Peyer's patch (tissue), 4 donors: ENCODE measurements at places on chromosomes 7 and 10.
A peak's percentile ranks its signal among the peaks of the same experiment; 100 is the strongest.

DNA sequence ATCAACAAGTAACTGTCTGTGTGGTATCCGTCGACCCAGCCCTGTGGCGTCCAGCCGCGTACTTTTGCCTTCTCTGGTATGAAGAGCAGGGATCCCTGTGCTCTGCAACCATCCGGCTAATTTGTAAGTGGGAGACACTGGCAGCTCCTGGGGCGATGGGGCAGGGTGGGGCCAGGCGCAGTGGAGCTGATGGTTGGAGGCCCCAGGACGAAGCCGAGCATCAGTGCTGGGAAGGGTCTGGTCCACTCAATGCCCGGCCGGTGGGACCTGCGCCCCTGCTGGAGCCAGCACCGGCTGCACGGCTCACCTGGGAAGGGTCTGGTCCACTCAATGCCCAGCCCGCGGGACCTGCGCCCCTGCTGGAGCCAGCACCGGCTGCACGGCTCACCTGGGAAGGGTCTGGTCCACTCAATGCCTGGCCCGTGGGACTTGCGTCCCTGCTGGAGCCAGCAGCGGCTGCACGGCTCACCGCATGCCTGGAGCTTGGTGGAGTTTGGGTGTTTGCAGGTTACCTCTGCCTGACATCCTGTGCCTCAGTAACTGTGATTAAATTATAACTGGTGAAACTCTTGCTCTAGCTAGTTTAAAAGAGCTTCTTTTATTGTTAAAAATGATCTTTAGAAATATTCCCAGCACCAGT, 96.1 kb downstream of the NKX6-2 start:
- DNase-seq, result peak; percentile 31

DNA sequence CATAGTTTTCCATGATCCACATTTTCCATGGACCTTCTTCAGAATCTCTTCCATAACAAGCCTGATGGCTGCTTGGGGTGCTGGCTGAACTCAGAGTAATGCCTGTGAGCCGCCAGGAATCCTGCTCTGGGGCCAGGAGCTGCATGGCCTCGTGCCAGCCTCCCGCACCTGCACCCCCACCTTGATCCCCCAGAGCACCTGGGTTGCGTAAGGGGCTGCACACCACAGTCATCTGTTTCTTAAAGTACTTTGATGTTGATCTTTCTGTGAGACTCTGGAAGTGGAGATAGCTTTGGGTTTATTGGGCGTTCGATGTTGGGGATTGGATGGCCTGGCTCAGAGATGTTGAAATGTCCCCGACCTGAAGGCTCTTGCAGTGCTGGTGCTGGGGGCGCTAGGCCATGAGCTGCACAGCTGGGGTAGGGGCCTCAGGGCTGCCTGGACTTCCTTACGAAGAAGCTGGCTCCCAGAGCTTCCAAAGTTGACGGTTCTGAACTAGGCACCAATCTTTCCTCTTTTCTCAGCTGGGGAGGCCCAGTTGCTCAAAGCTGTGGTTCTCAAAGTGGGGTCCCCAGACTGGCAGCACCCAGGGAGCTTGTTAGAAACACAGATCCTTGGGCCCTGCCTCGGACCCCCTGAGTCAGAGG, 534.0 kb downstream of the DNAJB6 start:
- no peak for DNase-seq

- DNase-seq, result no peak
These were observed 292.4 kb upstream of the KLF14 start for GRCh38 chr7:131026297-131027000.

- DNase-seq, result no peak
These were observed 59.4 kb downstream of the TPK1 start for GRCh38 chr7:144776447-144776846.

DNA sequence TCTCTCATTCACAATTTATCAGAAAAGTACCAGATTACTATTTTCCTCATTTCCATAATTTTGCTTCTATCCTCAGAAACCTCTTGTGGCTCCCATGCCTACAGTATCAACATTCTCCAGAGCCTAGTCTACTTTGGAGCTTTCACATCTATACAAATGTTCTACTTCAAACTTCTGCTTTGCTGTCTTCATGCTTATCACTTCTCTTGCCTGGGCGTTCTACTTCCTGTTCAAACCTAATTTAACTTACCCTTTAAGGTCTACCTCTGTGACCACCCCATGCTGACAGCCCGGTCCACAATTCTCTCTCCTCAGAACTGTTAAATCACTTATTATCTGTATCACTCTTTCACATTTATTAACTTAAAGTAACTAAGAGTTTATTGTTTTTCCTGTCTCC, 6.1 kb upstream of the PTPN12 start:
- DNase-seq, result no peak

DNA sequence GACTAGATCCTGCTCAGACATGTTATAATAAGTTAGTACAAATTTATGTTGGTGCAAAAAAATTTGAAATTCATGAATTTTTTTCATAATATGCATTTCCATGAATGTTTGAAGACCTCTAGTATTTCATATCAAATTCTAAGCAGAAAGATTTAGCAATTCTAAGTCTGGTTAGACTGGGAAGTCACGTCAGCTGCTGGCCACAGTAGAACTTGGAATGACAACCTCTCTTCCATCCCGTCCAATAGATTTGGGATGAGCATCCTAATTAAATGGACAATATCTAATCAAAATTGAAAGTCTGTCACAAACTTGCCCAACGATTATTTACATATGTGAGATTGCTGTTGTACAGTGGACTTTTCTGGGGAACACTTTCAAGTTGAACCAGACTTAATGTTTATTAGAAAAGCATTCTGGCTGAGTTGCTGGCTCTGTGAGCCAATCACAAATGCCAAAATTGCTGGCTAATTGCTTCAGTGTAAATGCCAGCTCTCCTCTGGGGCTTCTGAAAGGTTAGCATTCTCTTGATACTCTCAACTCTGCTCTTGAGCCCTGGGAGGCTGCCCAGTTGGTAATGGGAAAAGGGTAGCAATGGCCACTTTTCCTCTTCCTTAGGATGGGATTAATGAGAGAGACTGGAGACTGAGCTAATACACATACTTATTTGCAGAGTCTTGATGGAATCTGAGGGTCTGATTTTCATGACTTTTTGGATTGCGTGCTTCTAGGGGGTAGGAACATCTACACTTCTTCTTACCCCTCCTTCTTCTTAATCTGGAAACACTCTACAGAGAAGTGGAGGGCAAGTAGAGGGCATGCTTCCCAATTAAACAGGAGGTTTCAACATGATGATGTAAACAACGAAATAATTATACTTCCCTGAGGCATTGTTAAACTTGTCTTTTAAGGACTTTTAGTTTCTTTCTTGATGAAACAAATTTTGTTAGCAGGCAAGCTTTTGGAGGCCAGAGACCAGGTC, 253.5 kb downstream of the BAMBI start:
- no peak for DNase-seq

GRCh38 chr10:109029870-109030269, 893.4 kb downstream of the XPNPEP1 start:
- DNase-seq, result no peak

DNA sequence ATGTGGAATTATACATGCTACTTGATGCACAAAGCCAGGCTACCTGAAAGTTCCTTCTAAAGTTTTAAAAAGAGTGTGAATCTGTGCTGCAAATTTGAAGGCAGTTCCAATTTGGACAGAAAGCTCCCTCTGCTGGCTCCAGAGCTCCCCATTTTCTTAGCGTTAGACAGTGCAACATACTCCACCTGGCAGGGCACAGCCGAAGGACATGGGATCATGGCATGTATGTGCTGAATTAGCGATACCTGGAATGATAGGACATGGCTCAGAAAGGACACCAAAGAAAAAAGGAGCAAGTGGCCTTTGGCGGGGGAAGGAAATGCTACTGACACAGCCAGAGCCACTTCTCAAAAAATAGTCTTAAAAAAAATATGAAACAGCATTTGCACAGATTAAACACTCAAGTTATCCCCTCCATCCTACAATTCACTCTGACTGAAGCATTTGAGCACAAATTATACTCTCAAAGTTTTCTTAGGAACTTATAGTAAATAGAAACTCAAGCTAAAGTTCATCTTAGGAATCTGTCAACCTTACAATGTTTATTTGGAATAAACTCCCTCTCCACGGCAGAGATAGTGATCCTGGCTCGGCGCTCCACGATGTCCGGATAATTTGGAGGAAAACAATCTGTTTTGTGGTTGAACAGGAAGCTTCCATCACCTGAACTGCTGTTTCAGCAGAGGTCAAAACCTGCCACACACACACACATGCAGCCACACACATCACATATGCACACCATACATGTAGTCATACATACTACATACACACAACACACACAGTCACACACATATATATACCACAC, 80.0 kb downstream of the C7orf25 start:
- DNase-seq, result no peak

DNA sequence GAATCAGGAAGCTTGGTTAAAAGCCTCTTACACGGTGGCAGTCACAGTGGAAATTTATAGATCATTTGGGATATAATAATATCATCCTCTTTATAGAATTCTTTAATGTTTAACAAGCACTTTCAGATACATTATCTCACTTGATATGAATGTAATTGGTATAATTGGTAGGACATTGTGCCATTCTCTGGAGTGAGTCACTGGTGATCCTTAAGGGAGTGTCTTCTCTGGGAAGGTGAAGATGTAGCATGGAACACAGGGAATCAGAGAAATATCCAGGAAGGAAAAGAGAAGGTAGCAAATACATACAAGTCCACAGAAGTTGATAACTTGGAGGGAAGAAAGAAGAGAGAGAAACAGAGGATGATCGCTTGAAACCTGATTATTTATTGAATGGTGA, 9.8 kb downstream of the PTPRZ1 start:
- no peak for DNase-seq

DNA sequence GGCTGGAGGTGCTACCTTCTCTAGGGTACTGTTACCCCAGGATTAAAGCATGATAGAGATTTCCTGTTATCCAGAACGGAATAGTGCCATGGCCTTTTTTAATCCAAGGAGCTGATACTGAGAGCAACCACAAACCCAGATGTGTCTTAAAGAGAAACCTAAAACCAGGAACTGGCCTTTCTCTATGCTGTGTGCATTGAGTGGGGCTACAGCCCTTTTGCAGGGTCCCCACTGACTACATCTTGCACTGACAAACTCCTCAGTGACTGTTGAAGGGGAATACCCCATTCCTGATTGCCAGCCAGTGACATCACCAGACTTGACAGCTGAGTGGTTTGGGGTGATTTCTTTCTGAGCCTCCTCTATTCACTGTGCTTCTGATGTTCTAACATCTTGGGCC, 81.9 kb upstream of the CAPZA2 start:
- no peak for DNase-seq

- no peak for DNase-seq
These were observed 13.8 kb upstream of the CYP3A5 start for GRCh38 chr7:99693427-99694200.
